Activated naive CD8-positive, alpha-beta T cell treated with anti-CD3 and anti-CD28 coated beads, Interleukin-2, amount 10 ng/mL, durations not matched to agents 7 days and 5 days (primary cell): ENCODE measurements at places on chromosomes 16 and 17. TPM values are rescaled to one million over a fixed set of nuclear protein-coding genes. Genes with fewer than 3 reads are reported as not detected.

DNA sequence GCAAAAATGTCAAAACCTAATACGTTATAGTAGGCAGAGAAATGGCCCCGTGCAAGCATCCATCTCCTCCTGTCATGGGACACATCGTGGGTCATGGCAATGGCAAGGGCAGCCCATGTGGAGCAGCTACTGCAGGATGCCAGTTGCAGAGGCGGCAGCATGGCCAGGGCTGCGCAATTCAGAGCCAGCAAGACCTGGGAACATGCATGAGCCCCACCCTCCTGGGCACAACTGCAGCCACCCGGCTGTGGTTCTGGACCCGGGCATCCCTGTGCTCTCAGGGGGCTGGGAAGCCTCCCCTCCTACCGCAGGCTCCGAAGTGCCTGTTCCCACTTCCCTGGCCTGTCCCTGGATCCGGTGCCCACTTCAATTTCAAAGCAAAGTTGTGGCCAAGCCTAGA lies 203.6 kb downstream of the CPPED1 start:
- H3K36me3 ChIP-seq: no peaks in the 10 kb centered on the region
- peaks cover 9% of the 10 kb centered on the region for H3K27me3 ChIP-seq

The DNASE1L2 gene
- total RNA-seq: 2.2 TPM

The PRSS8 gene
- not detected for total RNA-seq

GRCh38 chr17:19371259-19372010 lies 6.9 kb upstream of the MAPK7 start:
- peaks cover 40% of the 10 kb centered on the region for H3K4me1 ChIP-seq
- peak overlapping the region; percentile 78 for H3K27ac ChIP-seq
- peaks cover 8% of the 10 kb centered on the region for H3K27me3 ChIP-seq
- H3K4me3 ChIP-seq: peak overlapping the region; percentile 64
- H3K36me3 ChIP-seq: no peaks in the 10 kb centered on the region

- H3K4me1 ChIP-seq: peaks cover 15% of the 10 kb centered on the region
- H3K4me3 ChIP-seq: no peak overlapping the region
- no peak for DNase-seq
- H3K27ac ChIP-seq: no peak overlapping the region
- H3K36me3 ChIP-seq: peaks cover 26% of the 10 kb centered on the region
Observed at GRCh38 chr17:67353929-67354574, 12.3 kb downstream of the PSMD12 start.

The CACNA1G gene
- not detected for total RNA-seq

DNA sequence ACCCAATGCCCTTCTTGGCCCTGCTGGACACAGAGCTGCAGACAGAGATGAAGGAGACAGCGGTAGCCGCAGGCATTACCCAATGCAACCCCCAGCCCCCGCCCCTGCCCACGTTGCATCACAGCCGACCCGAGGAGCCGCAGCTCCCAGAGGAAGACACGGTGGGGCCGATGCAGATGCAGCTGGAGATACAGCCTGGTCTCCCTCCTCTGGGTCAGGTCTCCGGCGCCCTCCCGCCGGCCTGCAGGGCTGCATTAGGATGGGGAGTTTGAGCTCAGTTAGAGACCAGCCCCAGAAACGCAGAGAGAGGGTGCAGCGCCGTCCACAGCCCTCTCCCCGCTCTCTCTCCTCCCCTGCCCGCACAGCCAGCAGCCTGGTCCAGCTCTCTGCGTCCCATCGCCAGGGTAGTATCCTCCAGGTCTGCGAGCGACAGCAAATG lies 19.4 kb upstream of the UBE2I start:
- DNase-seq: no peak
- peaks cover 37% of the 10 kb centered on the region for H3K27me3 ChIP-seq
- no peaks in the 10 kb centered on the region for H3K36me3 ChIP-seq
- no peaks in the 10 kb centered on the region for H3K4me1 ChIP-seq
- H3K27ac ChIP-seq: no peak overlapping the region

The CCL8 gene
- total RNA-seq: not detected

The NMRAL1 gene
- total RNA-seq: 64.6 TPM

GRCh38 chr17:14942526-14943190 lies 322.5 kb downstream of the PMP22 start:
- H3K4me3 ChIP-seq: no peak overlapping the region
- no peak overlapping the region for H3K27ac ChIP-seq
- no peak for DNase-seq

GRCh38 chr17:77456271-77456950 lies 315.6 kb downstream of the SEC14L1 start:
- H3K4me1 ChIP-seq: peaks cover 57% of the 10 kb centered on the region
- peak; percentile 59 for DNase-seq
- H3K36me3 ChIP-seq: peaks cover 41% of the 10 kb centered on the region
- peak overlapping the region; percentile 94 for H3K27ac ChIP-seq
- no peaks in the 10 kb centered on the region for H3K27me3 ChIP-seq

DNA sequence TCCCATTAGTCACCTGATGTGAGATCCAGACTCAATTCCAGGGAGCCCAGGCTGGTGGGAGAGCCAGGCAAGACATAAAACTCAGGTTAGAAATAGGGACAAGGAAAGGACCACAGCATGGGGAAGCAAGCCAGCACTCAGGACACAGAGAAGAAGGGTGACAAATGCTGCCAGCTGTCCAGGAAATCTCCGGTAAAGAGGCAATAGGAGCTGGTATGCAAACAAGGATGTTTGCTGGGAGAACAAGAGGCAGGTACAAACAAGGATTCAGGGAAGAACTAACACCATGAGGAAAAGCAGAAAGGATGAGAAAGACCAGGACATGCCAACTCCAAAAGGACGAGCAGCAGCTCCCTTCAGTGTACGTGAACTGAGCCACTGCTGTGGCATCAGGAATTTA lies 10.2 kb upstream of the TXNDC11 start:
- no peak for DNase-seq
- H3K4me3 ChIP-seq: no peak overlapping the region
- H3K36me3 ChIP-seq: peaks cover 31% of the 10 kb centered on the region
- H3K4me1 ChIP-seq: no peaks in the 10 kb centered on the region
- no peak overlapping the region for H3K27ac ChIP-seq
- no peaks in the 10 kb centered on the region for H3K27me3 ChIP-seq

DNA sequence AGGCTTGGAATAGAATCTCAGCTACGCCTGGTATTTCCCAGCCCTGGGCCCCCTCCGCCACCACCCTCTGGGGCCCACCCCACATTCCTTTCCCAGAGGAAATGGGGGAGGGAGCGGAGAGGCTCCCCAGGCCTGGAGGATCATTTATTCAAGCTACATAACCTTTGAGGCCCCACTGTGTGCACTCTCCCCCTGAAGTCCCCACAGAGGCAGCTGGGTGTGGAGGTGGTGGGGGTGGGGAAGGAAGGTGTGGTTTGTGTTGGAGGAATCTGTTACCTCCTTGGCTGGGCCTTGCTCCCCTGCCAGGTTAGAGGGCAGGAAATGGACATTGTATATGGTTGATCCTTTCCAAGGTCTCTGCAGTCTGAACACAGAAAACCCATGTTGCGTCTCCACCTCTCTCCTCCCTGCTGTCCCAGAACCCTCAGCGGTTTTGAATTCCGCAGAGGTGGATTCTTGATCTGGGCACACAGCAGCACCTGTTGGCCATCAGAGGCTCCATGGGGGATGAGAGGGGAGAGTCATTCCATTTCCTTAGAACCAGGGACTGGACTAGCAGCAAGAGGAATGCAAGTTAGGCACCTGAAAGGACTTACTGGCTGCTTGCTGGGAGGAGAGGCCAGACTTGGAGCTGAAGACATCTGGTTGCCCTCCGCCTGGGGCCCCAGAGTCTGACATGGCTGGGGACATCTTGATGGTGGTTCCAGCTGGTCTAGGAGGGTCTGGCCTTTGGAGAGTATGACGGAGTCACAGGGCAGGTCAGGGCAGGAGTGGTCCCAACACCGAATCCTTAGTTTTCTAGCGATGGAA lies 23.0 kb downstream of the ARHGAP23 start:
- no peak for DNase-seq
- H3K27me3 ChIP-seq: peaks cover 33% of the 10 kb centered on the region
- H3K27ac ChIP-seq: no peak overlapping the region
- H3K4me1 ChIP-seq: peaks cover 12% of the 10 kb centered on the region
- no peak overlapping the region for H3K4me3 ChIP-seq

DNA sequence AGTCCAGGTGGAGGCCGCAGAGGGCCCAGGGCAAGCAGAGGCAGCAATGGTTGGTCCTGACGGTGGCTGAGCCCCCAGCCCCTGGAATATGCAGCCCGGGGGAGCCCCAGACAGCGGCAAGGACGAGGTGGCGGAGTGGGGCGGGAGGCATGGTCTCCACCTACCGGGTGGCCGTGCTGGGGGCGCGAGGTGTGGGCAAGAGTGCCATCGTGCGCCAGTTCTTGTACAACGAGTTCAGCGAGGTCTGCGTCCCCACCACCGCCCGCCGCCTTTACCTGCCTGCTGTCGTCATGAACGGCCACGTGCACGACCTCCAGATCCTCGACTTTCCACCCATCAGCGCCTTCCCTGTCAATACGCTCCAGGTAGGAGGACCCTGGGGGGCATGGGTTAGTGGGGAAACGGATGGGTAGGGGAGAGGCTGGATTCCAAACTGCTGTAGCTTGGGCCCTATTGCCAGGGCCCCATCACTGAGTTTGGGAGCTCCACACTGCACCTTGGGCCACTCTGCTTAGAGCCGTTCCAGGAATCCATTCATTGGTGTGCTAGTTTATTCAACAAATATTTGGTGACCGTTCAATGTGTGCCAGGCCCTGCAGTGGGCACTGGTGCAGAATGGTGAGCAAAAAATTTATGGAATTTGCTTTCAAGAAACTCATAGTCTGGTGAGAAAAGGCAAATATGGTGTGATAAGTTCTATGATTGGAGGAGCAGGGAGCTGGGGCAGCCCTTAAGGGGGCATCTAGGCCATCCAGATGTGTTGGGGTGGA lies 3.8 kb downstream of the RASL10B start:
- DNase-seq: no peak
- no peak overlapping the region for H3K27ac ChIP-seq
- no peak overlapping the region for H3K4me3 ChIP-seq

GRCh38 chr16:1335996-1336395 lies 2.6 kb downstream of the BAIAP3 start:
- no peak for DNase-seq
- H3K4me1 ChIP-seq: peaks cover 3% of the 10 kb centered on the region
- no peak overlapping the region for H3K4me3 ChIP-seq

The ITGAX gene
- total RNA-seq: 26.7 TPM

The TPPP3 gene
- total RNA-seq: not detected

- no peak for DNase-seq
- H3K4me3 ChIP-seq: no peak overlapping the region
- no peak overlapping the region for H3K27ac ChIP-seq
- no peaks in the 10 kb centered on the region for H3K27me3 ChIP-seq
- H3K4me1 ChIP-seq: peaks cover 6% of the 10 kb centered on the region
Observed at GRCh38 chr16:47467501-47467900, 6.4 kb downstream of the PHKB start.

The MARF1 gene
- 114 TPM for total RNA-seq

DNA sequence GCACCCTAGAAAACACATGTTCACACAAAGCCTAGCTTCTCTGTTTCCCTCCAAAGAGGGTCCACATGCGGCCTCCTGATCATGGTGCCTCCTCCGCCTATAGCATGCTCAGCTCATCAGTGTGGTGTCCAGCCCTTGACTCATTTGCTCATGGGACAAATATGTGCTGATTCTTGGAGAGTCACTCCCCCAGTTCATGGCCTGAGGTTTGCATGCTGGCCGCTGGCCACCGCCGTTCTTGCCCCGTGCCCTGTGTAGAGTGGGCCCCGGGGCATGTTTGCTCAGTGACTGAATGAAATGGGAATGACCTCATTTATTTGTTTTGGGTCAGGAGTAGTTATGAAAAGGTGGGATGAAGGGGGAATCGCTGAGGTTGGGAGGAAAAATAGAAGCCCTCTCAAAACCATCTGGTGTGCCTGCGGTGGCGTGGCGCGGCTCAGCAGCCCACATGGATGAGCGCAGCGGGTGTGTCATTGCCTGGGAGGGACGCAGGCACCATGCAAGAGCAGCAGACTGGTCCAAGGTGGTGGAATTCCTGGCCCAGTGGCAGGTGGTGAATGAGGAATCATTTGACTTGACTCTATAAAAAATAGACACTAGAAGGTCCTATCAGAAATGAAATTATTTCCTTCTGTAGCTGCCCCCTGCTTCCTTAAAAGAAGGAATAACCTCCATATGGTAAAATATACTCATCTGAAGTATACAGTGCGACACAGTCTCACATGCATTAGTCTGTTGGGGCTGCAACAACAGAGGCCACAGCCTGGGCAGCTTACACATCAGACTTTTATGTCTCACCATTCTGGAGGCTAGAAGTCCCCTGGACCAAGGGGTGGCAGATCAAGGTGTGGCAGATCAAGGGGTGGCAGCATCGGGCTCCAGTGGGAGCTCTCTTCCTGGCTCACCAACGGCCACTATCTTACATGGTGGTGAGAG lies 31.7 kb downstream of the CRISPLD2 start:
- no peak overlapping the region for H3K27ac ChIP-seq
- DNase-seq: no peak
- H3K36me3 ChIP-seq: no peaks in the 10 kb centered on the region
- H3K4me3 ChIP-seq: no peak overlapping the region

The CCNF gene
- 70.5 TPM for total RNA-seq

DNA sequence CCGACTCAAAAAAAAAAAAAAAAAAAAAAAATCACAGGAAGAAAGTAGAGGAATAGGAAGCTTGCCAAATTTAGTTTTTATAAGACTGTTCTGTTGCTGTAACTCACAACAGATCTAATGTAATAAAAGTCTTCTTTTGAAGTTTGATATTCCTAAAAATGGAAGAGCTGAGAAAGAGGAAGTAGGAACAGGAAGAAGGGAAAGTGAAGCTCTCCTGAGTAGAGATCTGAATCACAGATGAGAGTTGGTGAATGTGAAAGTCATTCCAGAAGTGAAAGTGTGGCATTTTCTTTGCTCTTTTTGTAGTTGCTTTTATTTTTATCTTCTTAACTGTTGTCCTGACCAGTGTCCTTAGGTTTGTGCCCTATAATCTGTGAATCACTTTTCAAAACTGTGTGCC lies 2.1 kb downstream of the NMT1 start:
- peaks cover 50% of the 10 kb centered on the region for H3K4me1 ChIP-seq
- peaks cover 20% of the 10 kb centered on the region for H3K36me3 ChIP-seq
- H3K27me3 ChIP-seq: no peaks in the 10 kb centered on the region
- peak overlapping the region; percentile 70 for H3K27ac ChIP-seq

- DNase-seq: no peak
- no peak overlapping the region for H3K27ac ChIP-seq
- H3K4me1 ChIP-seq: peaks cover 6% of the 10 kb centered on the region
- peaks cover 53% of the 10 kb centered on the region for H3K27me3 ChIP-seq
- H3K4me3 ChIP-seq: no peak overlapping the region
Observed at GRCh38 chr16:87604634-87605111, 2.4 kb downstream of the JPH3 start.

The LRRC36 gene
- 0.64 TPM for total RNA-seq

The IL17C gene
- total RNA-seq: not detected

DNA sequence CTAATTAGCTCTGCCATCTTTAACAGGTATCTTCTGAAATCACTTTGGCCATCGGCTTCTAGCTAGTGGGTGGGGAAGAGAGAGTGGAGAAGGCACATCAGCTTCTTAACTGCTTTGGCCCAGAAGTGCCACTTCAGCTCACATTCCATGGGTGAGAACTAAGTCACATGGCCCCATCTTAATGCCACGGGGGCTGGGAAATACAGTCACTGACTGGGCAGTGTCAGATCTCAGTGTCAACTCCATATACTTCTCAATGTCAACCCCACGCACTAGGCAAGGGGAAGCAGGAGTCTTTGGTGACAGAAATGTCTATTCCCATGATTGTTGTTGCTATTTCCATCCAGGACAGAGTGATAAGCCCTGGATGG lies 29.4 kb downstream of the CCR7 start:
- H3K4me1 ChIP-seq: peaks cover 82% of the 10 kb centered on the region
- peak; percentile 19 for DNase-seq
- no peaks in the 10 kb centered on the region for H3K36me3 ChIP-seq
- H3K27me3 ChIP-seq: peaks cover 2% of the 10 kb centered on the region
- peak overlapping the region; percentile 49 for H3K27ac ChIP-seq
